Karpas-422 (cell line): ENCODE measurements at places on chromosomes 6 and 20.

- no peak for DNase-seq
Observed at GRCh38 chr20:51354191-51354768, 188.2 kb downstream of the NFATC2 start.

- no peak for DNase-seq
Observed at GRCh38 chr6:134830940-134831339, 119.0 kb downstream of the ALDH8A1 start.

DNA sequence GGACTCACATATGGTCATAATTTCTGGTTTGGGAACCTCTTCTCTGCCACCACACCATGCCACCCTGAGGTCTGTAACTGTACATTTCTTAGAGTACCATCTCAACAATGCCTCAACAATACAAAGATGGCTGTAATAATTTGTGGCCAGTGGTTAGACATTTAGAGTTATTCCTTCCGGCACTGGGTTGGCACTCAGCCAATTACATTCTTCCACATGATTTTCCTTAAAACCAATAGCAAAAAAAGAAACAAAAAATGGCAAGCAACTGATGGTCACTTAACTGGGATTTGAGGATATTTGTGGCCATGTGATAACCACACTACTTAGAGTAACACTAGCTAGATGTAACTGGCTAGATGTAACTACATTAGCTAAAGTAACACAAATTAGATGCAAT is 79.9 kb downstream of the SEL1L2 start:
- no peak for DNase-seq

DNA sequence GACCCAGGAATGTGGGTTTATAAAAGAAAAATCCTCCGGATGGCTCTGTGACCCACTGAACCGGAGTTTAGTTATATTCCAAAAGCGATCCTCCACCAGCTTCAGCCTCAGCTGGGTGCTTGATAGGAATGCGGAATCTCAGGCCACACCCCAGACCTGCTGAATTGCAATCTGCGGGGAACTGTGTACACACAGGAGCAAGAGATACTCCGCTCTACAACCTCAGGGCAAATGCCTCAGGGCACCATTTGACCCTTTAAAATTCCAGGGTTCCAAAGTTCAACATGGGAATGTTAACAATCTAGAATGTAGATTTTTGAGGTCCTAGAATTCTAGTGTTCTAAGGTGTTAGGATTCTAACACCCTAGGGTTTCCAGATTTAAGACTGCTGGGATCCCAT is 10.8 kb downstream of the BPIFA2 start:
- DNase-seq: no peak

DNA sequence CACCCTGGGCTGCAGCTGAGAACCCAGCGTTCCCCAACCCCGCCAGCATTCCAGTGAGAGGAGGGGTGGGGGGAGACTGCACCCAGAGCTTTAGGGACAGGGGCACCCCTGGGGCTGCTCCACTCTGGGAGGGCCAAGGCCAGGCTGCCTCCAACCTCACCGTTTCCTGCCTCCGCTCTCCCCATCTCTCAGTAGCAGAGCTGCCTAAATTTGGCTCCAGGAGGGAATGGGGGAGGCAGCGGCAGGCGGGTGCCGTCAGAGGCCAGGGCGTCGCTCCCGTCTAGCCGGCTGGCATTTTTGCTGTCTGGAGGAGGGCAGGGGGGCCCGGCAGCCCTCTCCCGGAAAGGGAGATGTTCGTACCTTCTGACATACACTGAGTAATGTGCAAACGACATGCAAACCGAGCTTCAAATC is 46.6 kb downstream of the NOL4L start:
- peak; percentile 47 for DNase-seq

DNA sequence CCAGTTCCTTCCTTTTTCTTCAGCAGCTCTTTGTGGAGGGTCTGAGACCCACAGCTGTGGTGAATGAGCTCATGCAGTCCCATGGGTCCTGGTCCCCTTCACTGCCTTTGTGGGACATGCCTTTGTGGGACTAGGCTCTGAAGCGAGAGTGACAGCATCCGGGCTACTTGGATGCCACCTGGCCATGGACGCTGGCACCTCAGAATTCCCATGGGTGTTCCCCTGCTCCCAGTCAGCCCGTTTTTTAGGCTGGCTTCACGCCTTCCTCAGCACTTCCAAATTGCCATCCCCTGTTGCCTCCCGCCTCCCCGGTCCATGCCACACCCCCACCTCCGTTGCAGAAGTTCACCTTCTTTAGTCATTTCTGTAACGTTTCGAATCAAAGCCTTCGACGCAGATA is 45.1 kb downstream of the RAMACL start:
- DNase-seq: no peak

- no peak for DNase-seq
Observed at GRCh38 chr6:7169296-7169721, 61.5 kb downstream of the RREB1 start.

DNA sequence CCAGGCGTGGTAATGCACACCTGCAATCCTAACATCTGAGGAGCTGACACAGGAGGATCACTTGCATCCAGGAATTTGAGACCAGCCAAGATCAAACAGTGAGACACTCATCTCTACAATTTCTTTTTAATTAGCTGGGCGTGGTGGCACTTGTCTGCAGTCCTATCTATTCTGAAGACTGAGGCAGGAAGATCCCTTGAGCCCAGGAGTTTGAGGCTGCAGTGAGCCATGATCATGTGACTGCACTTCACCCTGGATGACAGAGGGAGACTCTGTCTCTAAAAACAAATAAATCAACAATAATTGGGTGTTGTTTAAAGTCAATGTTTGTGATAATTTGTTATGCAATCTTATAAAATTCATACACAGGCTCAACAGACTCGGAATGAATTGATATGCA is 18.0 kb upstream of the HLA-A start:
- DNase-seq: no peak

DNA sequence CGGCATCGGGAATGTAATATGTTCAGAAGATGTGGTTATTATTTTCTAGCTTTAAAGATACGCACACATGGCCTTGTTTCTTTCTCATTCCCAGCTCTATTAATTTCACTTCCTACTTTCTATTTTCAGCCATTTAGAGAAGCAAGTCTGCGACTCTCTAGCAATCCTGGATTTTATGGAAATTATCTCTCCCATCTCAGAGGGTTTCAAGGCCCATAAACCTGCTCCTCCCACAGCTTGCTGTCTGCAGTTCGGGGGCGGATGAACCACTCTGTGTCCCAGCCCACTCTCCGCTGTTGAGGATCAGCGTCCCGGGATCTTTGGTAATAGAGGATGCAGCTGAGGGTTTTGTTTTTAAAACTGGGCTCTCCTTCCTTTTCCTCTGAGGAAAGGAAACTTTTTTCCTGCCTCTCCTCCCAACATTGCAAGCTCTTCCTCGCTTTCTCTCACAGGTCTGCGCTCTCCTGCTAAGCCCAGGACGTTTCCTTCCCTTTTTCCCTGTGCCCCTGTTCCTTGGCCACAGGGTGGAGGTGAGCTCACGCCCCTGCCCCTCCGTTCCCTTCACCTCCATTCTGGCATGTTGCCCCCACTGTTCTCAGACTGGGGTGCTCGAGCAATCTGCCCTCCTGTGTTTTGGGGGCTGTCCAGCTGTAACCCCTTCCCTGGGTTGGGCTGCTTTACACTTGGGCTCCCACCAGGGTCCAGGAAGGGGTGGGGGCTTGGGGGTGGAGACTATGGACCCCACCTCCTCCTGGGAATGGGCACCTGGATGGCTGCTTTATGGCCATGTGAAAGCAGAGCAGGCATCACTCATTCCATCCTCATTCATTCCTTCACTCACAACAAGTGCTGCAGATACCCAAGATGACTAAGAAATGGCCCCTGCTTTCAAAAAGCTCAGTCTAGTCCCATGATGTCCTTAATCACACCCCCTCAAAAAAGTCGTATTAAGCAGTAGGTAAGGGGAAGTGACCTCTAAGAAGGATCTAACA is 54.9 kb downstream of the ZBTB9 start:
- DNase-seq: no peak

DNA sequence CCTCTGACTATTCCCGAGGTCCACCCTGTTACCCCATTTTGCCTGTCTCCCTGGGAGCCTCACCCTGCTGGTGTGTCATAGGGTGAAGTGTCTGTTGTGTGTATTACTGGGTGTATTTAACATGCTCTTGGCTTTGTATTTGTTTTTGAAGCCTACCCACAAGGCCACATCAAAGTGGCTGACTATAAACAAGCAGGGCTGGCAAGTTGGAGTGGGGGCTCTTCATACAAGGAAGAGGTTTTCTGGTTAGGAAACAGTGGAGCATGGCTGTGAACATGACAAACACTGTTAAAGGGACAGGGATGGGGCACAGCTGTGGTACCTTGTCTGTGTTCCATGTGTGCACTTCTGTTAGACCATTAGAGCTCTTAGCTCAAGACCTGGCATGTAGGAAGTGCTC is 26.3 kb downstream of the HECA start:
- no peak for DNase-seq

GRCh38 chr6:92977018-92977417 is 442.3 kb downstream of the EPHA7 start:
- DNase-seq: no peak

DNA sequence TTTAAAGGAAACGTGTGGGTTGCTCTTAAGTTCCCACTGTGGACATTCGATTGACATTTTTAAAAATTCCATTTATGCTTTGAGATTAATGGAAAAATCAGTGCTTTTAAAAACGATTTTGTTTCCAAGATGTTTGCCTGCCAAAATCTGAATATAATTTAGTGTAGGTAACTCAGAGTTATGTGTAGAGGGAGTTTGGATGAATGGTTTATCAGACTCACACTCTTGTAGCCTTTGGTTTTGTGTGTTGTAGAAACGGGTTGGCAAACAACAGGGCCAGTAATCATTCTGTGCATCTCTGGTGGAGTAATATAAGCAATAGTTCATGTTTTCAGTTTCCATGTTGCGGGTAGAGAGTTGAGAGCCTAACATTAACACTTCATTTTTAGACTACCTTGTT is 140.6 kb downstream of the RPS12 start:
- DNase-seq: no peak

GRCh38 chr6:16129623-16130401 is 926 bp downstream of the MYLIP start:
- peak; percentile 66 for DNase-seq
